GM23248 (cell line): ENCODE measurements at places on chromosomes 16 and 17. TPM values are rescaled to one million over a fixed set of nuclear protein-coding genes. Genes with fewer than 3 reads are reported as not detected.

DNA sequence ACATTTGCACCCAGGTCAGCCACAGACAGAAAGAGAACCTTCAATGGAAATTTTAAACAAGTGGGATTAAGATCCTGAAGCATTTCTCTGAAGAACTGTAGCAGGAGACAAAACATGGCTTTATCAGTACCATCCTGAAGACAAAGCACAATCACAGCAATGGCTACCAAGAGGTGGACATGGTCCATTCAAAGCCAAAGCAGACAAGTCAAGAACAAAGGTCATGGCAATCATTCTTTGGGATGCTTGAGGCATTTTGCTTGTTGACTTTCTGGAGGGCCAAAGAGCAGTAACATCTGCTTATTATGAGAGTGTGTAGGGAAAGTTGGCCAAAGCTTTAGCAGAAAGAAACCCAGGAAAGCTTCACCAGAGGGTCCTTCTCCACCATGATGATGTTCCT lies 248.2 kb downstream of the TOX3 start:
- DNase-seq = no peak

DNA sequence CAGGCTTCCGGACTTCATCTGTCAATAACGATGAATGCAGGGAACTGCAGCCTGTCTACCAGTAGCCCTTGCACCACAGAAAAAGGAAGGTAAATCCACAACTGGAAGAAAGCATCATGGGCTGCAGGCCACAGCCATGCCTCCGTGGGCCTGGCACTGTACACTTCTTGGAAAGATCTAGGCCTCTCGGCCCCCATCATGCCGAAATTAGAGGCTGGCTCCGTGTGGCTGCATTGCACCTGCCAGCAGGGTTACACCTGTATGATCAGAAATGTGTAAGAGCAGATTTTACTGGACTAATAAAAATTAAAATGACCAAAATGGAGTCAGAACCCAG lies 52.2 kb downstream of the SDK2 start:
- no peak for DNase-seq

DNA sequence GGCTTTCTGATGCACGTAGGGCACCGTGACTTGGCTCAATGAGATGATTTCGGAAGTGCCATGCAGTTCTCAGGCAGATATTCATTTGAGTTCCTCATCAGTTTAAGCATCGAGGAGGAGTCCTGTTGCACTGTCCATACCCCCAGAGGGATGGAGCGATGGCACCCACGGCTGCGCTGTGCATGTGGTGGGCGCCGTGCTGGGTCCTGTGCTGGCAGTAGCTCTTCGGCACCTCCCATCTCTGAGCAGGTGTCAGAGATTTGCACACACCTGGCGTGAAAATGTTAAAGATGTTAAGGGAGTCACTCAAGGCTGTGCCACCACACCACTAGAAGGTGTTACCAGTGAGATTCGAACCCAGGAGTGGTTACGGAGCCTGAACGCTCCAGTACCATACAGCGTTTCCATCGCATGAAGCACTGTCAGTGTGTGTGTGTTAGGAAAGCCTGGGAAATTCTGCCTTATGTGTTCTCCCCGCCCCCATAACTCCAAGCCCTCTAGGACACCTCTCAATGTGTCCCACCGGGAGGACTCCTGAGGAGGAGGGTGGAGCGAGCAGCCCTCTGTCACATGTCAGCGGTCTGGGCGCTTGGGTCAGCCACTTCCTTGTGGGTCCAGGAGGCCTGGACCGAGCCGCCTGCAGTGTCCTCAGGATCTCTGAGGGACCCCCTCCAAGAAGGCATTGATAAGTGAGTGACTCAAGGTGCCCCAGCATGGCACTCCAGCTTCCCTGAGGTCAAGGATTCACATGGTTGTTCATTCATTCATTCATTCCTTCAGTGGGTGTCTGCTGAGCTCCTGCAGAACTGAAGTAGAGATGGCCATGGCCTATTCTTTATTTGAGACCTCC lies 3.8 kb downstream of the MRC2 start:
- no peak for DNase-seq

The KRTAP3-2 gene
- total RNA-seq = not detected in 2 replicates

- DNase-seq = no peak
Observed at GRCh38 chr16:62968-63391, 9.4 kb downstream of the SNRNP25 start.

The PPP1R27 gene
- not detected in 2 replicates for total RNA-seq
